CMK (cell line): ENCODE measurements at places on chromosomes 4 and X.

DNA sequence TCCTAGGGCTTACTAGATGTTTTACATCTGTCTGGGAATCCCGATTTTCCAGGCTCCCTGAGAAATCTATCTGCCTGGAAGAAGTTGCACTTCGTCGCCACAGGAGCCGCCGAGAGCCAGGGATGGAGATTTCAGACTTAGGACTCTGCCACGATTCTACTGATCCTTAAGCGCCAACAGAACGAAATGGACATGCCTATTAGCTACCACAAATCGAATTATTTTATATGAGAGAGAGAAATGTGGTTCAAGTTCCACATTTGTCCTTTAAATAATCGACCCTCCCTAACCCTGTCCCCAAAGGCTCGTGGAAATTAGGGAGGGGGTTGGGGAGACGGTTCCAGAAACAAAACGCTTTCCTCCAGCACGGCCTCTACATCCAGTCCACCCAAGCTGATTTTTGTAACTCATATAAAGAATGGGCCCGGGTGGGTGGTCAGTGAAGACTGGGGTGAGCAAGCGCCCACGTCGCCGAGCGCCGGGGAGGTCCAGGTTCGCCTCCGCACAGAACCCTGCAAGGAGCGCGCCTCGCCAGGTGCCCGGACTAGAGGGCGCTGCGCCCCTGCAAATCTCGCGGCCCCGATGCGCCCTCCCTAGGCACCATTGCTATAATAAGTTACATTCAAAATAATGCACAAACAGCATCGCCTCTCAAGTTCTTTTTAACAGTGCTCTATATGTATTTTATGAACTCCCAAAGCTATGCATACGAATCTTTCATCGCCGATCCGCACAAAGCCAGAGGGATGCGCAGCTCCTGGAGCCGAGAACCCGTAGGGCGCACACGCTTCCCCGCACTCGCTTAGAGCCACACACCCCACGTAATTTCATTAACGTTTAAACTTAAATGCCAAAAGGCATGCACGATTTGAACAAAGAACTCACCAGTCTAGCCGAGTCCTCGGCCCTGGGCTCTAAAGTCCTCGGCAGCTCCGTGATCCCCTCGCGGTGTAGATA lies 2.1 kb upstream of the FAT1 start:
- DNase-seq, result no peak

GRCh38 chr4:74114234-74114633 lies 15.2 kb upstream of the CXCL2 start:
- no peak for DNase-seq

GRCh38 chr4:144851948-144852347 lies 206.0 kb downstream of the HHIP start:
- no peak for DNase-seq

GRCh38 chr4:164307262-164307661 lies 446.7 kb upstream of the SMIM31 start:
- DNase-seq, result no peak

DNA sequence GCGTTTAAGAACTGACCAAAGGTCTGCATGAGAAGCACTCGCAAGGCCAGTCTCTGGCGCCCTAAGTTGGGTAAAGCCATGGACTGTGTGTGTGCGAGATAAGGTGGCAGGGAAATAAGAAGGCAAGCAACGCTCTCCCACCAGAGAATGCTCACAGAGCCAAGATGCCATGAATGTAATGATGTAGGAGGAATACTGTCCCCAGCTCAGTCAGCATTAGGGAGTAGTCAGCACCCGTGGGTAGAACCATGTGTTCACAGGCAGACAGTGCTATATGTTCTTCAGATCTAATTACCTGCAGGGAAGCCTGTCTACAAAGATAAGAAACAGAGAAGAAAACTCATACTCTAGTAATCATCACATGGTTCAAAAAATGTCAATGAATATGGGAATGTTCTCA lies 68.8 kb downstream of the SEC24D start:
- DNase-seq, result no peak

GRCh38 chr4:87002682-87003043 lies 67.9 kb downstream of the AFF1 start:
- no peak for DNase-seq
